IPS-NIHi11 (cell line): ENCODE measurements at places on chromosomes 4 and X.

DNA sequence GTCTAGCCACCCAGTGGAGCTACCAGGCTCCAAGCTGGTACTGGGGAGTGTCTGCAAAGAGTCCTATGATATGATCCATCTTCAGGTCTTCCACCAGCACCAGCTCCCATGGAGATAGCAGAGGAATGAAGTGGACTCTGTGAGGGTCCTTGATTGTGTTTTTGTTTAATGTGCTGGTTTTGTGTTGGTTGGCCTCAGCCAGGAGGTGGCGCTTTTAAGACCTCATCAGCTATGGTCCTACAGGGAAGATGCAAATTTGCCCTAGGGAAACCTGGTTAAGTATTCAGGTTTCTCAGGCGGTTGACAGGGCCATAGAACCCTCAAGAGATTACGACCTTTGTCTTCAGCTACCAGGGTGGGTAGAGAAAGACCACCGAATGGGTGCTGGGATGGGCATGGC is 1141.1 kb downstream of the STIM2 start:
- DNase-seq = no peak

- DNase-seq = no peak
Measured at GRCh38 chrX:83019258-83019657, 488.8 kb upstream of the POU3F4 start.

DNA sequence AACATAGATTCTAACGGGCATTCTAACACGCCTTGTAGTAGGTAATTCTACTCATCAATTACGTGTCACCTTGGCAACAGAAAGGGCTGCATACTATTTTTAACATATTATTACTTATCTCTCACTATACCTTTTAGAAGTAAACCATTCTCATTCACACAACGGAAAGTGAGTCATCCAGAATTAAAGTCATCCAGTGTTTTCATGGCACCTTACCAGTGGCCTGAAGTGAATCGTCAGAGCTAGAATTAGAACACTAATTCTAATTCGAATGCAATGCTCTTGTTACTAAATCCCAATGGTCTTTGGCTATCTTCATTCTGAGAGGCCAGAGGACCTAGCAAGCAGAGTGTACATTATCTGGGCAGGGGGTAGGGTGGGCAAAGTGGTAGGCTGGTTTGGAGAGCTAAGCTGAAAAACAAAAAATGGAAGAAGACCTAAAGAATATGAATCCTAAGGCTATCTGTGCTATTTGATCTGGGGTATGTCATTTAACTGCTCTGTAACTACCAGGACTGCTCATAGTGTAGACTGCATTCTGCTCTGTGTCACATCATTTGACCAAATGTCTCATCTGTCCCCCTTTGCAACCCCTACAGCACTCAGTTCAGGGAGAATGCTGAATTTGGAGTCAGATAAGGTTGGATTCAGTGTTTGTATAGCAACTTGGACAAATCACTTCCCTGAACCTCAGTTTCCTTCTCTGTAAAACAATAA is 96.5 kb downstream of the HDAC8 start:
- no peak for DNase-seq

DNA sequence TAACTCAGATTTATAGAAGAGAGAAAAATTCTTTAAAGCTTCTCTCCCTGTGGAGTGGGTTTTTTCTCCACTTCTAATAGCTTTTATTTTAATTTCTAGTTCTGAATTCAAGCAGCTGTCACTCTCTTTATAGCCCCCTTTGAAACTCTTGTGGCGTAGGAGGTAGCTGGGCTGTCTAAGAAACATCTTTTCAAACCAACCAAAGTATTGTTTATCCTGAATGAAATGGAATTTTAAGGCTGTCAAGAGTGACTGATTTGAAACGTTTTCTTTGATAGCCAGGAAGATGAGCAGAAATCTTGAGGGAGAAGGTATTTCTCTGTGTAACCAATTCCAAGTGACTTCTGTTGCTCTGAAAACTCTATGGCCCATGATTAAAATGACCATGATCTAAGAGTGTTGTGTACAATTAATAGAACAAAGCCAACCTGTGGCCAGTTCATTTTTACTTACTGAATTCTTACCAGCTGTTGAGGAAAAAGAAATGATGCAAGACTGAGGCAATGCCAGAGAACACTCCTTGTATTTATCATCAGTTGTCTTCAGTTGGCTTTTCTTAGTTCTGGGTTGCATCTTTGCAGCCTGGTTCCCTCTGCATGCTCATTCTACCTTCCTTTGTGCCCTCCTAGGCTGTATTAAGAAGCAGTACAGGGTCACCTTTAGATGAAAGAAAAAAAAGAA is 298.4 kb downstream of the ARHGAP10 start:
- DNase-seq = no peak

DNA sequence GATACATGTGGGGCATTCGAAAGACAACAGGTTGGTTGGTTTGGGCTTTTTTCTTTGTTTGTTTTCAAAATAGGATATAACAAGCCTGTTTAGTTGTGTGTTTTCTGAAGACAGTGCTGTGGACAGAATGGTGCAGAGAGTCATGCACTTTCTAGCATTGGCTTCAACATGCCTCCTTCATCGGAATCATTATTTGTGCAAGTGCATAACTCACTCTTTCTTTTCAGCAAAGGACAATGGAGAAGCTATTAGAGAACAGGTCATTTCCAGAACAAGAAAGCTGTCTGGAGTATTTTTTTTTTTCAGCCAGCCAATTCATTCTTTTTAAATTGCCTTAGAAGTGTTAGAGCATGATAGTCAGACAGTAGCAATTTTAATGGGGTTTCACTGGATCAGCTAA is 225.8 kb downstream of the STK32B start:
- DNase-seq = no peak

GRCh38 chr4:125501568-125501967 is 186.8 kb downstream of the FAT4 start:
- no peak for DNase-seq
